ENCODE measurements at places on chromosomes 3 and 15. TPM values are rescaled to one million over a fixed set of nuclear protein-coding genes. Genes with fewer than 3 reads are reported as not detected.

DNA sequence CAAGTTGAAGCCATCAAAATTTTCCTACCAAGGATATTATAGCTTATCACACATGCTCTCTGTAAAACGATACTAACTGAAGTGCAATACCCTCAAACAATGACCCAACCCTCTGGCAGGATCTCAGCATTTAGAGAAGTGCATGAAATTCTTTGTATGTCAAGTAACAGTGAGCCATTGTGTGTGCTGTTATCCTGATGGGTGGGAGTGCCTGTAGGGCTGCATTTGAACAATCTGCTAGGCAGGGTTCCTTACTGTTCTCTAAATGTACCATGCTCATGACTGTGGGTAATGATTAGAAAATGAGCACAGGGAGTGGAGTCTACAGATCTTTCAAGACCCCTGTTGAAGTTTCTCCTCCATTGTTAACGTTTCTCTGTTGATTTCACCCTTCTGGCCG is 398.1 kb downstream of the NSUN3 start:
- H3K27me3 ChIP-seq: no peaks in the 10 kb centered on the region
- H3K27ac ChIP-seq: no peak overlapping the region
- H3K36me3 ChIP-seq: no peaks in the 10 kb centered on the region
- no peak for DNase-seq
- no peaks in the 10 kb centered on the region for H3K4me1 ChIP-seq

DNA sequence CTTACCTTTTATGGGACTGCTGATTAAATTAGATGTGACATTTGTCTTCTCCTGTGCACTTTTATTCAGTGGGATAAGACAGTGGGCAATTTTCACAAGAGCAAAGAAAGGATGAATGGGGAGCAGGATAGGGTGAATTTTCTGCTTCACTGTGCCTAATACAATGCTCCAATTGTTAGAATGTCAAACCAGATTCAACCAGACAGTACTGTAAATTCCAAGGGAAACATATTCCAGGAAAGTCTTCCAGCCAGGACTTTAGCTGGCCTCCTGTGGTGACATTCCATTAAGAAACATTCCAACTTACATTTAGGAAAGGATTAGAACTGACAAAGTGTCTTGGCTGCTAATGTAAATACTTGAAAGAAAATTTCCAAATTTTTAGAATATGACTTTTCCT is 100.1 kb upstream of the PROK2 start:
- H3K27ac ChIP-seq: no peak overlapping the region
- H3K36me3 ChIP-seq: no peaks in the 10 kb centered on the region
- no peak for DNase-seq
- no peaks in the 10 kb centered on the region for H3K4me1 ChIP-seq
- no peak overlapping the region for H3K4me3 ChIP-seq

DNA sequence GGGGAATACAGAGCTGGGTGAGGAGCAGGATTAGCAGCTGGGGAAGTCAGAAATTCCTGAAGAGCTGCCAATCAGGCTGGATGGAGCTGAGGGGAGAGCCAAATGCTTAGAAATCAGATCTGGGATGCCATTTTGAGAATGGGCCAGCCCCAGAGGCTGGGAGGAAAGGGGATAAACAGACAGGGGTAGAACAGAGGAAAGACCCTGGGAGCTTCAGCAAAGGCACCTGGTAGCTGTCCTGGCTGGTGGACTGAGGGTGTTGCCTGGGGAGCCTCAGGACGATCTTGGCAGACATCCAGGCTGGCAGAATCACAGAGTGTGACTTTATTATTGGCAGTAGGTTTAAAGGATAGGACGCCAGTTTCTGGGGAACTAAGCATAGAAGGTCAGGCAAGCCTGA is 97.8 kb downstream of the SQOR start:
- peak; percentile 19 for DNase-seq
- no peaks in the 10 kb centered on the region for H3K36me3 ChIP-seq
- H3K4me1 ChIP-seq: peaks cover 12% of the 10 kb centered on the region
- H3K4me3 ChIP-seq: no peak overlapping the region
- no peaks in the 10 kb centered on the region for H3K27me3 ChIP-seq

DNA sequence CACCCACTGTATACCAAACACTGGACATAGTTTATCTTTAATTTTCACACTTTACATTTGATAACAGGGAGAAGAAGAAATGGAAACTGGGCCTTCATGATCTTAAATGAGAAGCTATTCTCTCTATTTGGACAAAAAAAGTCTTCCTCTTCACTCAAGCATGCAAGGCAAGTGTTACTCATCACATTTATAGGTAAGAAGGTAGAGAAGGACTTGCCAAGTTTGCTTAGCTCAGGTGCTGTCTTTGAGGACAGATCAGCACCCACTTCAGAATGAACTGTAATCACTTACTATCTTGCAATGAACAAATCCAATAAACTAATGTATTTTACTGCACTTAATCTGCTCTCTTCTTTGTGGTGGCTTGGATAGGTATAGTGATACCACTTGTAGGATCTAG is 1.1 kb upstream of the MYH15 start:
- no peak overlapping the region for H3K4me3 ChIP-seq
- H3K4me1 ChIP-seq: no peaks in the 10 kb centered on the region
- H3K27ac ChIP-seq: no peak overlapping the region
- no peak for DNase-seq
- no peaks in the 10 kb centered on the region for H3K36me3 ChIP-seq

DNA sequence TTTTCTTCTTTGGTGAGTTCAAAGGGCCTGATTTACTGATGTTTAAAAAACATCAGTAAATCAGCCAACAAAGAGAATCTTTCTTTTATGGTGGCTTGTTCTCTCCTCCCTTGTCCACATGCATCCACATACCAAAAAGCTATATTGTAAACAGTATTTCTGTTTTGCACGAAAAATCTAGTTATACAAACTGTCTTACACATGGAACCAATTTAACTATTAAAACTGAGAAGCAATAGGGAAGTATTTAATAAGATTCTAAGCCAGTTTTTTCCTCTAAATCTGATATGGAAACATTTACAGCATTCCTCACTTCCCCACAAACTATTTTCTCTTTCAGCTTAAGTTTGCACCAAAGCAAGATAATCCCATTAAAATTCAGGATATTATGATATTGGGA is 110.8 kb upstream of the ICE2 start:
- no peak overlapping the region for H3K4me3 ChIP-seq
- peaks cover 8% of the 10 kb centered on the region for H3K4me1 ChIP-seq
- peaks cover 78% of the 10 kb centered on the region for H3K27me3 ChIP-seq
- no peak overlapping the region for H3K27ac ChIP-seq

PPM1L gene
- total RNA-seq: 10.6 TPM

- DNase-seq: no peak
- H3K4me1 ChIP-seq: peaks cover 5% of the 10 kb centered on the region
- no peak overlapping the region for H3K27ac ChIP-seq
- H3K4me3 ChIP-seq: no peak overlapping the region
Measured at GRCh38 chr3:37725842-37726241, 135.8 kb upstream of the CTDSPL start.

DNA sequence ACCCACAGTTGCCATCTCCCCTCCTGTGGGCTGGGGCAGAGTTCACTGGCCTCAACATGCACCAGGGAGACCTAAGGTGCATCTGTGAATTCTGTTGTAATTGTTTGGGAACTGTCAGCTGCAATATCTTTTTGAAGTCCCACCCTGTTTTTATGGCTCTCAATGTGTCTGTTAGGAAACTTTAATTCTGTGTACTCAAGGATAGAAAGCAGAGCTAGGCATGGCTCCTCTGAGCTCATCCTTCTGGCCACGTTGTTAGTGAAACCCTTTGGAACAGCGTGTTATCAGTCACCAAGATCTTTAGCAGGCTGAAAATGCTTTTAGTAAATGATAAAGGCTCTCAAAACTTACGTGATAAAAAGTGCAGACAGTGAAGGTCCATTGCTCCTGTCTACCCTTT is 33.6 kb upstream of the MTMR10 start:
- H3K4me1 ChIP-seq: peaks cover 14% of the 10 kb centered on the region
- H3K27me3 ChIP-seq: peaks cover 4% of the 10 kb centered on the region
- no peak overlapping the region for H3K4me3 ChIP-seq
- H3K36me3 ChIP-seq: no peaks in the 10 kb centered on the region
- H3K27ac ChIP-seq: no peak overlapping the region
- no peak for DNase-seq

DNA sequence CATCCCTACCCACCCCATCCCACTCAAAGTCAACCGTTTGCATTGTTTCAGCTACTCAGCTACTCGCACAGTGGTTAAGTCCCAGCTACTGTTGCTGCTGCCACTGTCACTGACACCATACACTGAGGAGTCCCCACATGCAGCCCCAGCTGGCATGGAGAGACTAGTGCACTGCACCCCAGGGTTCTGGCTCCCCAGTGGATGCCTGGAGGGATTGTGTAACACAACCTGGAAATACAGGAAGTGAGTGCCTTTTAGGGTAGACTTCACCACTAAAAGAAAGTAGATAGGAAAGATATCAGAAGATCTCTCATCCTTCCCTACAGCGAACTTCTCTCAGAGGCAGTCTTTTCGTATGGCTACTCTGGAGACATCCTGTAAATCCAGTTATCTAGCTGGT is 169.2 kb upstream of the STRIT1 start:
- H3K27ac ChIP-seq: no peak overlapping the region
- no peaks in the 10 kb centered on the region for H3K36me3 ChIP-seq
- H3K4me3 ChIP-seq: no peak overlapping the region
- H3K27me3 ChIP-seq: no peaks in the 10 kb centered on the region

RARRES1 gene
- not detected for total RNA-seq

VILL gene
- 2.9 TPM for total RNA-seq

DNA sequence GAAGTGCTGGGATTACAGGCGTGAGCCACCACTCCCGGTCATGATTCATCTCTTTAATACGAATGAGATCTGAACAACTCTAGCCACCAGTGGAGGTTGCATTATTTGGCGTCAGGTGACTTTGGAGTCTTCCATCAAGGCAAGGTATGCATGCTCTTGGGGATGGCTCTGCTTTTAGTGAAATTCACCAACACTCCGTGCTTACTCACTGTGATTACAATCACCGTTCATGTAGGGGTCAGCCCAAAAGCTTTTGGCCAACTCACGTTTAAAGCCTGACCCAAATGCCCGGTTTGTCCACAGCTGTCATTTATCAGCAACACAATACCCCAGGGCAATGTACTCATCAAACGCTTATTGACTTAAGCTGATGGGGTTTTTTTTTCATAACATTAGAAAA is 155.4 kb downstream of the PDZRN3 start:
- H3K4me3 ChIP-seq: no peak overlapping the region
- H3K27ac ChIP-seq: no peak overlapping the region
- H3K36me3 ChIP-seq: no peaks in the 10 kb centered on the region
- H3K4me1 ChIP-seq: no peaks in the 10 kb centered on the region
- DNase-seq: no peak

GRCh38 chr15:66960519-66960918 is 104.9 kb upstream of the SMAD3 start:
- no peaks in the 10 kb centered on the region for H3K27me3 ChIP-seq

- no peaks in the 10 kb centered on the region for H3K27me3 ChIP-seq
- peak; percentile 19 for DNase-seq
- peak overlapping the region; percentile 77 for H3K4me3 ChIP-seq
- peak overlapping the region; percentile 97 for H3K27ac ChIP-seq
Measured at GRCh38 chr15:96334017-96334704, 3.7 kb downstream of the NR2F2 start.

DNA sequence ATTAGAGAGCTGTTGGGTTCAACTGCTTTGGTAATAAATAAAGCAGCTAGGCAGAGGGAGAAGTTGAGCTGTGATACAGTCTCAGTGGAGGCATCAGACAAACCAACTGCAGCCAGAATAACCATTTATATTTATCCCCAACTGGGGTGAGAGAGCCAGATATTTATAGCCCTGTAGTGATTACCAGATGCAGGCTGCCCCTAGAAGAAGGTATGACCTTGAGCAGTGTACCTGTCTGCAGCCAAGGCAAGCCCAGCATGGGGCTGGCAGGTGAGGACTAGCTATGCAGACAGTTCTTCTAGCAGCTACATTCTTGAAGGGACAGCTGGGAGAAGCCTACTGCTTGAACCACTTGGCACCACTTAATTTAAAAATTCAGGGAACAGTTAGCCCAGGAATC is 144.4 kb upstream of the EPHA3 start:
- H3K27me3 ChIP-seq: no peaks in the 10 kb centered on the region
- no peak overlapping the region for H3K27ac ChIP-seq
- no peak overlapping the region for H3K4me3 ChIP-seq

GRCh38 chr3:194773771-194774455 is 88.2 kb downstream of the FAM43A start:
- H3K27ac ChIP-seq: no peak overlapping the region
- no peaks in the 10 kb centered on the region for H3K36me3 ChIP-seq
- no peak for DNase-seq

RHOV gene
- 1.6 TPM for total RNA-seq

ABTB1 gene
- 4.1 TPM for total RNA-seq

- no peaks in the 10 kb centered on the region for H3K36me3 ChIP-seq
- H3K27me3 ChIP-seq: no peaks in the 10 kb centered on the region
- peak; percentile 2 for DNase-seq
- H3K4me3 ChIP-seq: no peak overlapping the region
Measured at GRCh38 chr3:44468572-44469520, 8.6 kb downstream of the ZNF445 start.

GRCh38 chr15:89333959-89334509 is 590 bp downstream of the POLG start:
- H3K36me3 ChIP-seq: peaks cover 44% of the 10 kb centered on the region
- DNase-seq: no peak
- H3K27ac ChIP-seq: peak overlapping the region; percentile 88
- no peaks in the 10 kb centered on the region for H3K27me3 ChIP-seq
- H3K4me3 ChIP-seq: peak overlapping the region; percentile 78

RBP2 gene
- total RNA-seq: not detected

REC114 gene
- not detected for total RNA-seq

DNA sequence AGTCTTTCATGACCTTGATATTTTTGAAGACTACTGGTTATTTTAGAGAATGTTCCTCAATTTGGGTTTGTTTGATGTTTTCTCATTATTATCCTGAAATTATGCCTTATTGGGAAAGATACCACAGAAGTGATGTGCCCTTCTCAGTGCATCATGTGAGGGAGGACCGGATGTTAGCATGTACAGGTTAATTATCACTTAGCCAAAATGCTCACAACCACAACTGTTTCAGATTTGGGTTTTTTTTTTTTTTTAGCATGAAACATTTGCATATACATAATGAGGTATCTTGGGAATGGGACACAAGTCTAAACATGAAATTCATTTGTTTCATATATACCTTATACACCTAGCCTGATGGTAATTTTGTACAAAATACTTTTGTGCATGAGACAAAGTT is 59.8 kb downstream of the PIK3R4 start:
- DNase-seq: no peak
- no peaks in the 10 kb centered on the region for H3K27me3 ChIP-seq
- no peak overlapping the region for H3K27ac ChIP-seq
- H3K4me3 ChIP-seq: no peak overlapping the region
- H3K4me1 ChIP-seq: no peaks in the 10 kb centered on the region

- no peaks in the 10 kb centered on the region for H3K27me3 ChIP-seq
- H3K4me3 ChIP-seq: no peak overlapping the region
- no peaks in the 10 kb centered on the region for H3K36me3 ChIP-seq
- H3K4me1 ChIP-seq: peaks cover 3% of the 10 kb centered on the region
- no peak overlapping the region for H3K27ac ChIP-seq
Measured at GRCh38 chr3:49930922-49931321, 1.3 kb upstream of the MON1A start.

ZCWPW2 gene
- total RNA-seq: not detected

DNA sequence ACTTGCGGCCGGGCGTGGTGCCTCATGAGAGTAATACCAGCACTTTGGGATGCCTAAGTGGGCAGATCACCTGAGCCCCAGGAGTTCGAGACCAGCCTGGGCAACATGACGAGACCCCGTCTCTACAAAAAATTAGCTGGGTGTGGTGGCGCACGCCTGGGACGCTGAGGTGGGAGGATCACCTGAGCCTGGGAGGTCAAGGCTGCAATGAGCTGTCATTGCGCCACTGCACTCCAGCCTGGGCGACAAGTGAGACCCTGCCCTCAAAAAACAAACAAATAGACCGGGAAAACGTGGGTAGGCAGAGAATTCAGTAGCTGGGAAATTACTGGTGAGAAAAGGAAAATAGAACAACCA is 667 bp downstream of the UMPS start:
- peak overlapping the region; percentile 75 for H3K4me3 ChIP-seq
- no peaks in the 10 kb centered on the region for H3K27me3 ChIP-seq
- DNase-seq: no peak
